Fibroblast of the aortic adventitia (primary cell): ENCODE measurements at places on chromosomes 7 and 10. TPM values are rescaled to one million over a fixed set of nuclear protein-coding genes. Genes with fewer than 3 reads are reported as not detected.

Gene TDRD1
- 0.25 and 0.45 TPM in 2 replicates for total RNA-seq

GRCh38 chr10:35874311-35875015 lies 232.4 kb upstream of the FZD8 start:
- DNase-seq, result no peak

- DNase-seq, result no peak
These were observed 94.3 kb downstream of the DLG5 start for GRCh38 chr10:77832238-77832637.

DNA sequence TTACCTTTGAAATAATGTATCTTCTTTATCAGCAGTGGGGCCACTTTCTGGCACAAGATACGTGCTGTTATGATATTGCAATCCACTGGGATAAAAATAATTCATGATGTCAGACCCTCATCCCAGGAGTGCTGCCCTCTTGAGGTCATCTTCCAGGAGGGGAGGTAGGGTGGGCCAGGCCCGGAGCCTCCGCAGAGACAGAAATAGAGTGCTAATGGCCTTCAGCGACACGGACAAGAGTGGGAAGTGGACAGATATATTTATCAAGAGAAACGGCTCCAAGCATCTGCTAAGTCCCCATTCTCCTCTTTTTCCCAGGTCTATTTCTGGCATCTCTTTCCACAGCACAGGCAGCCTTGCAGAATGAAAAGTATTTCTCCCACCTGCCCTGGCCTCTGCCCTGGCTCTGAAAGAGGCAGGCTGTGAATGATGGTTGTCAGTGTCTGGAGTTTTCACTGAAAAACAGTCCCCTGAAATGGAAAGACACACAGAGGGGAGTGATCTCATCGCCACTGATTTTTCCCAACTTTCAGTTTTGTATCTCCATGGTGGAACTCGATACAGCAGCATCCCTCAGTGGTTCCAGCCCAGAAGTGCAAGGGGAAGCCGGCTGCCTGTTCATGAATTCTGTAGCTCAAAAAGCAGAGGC lies 251.7 kb upstream of the MYO3A start:
- peak; percentile 52 for DNase-seq

Gene MYL10
- total RNA-seq, result not detected in 2 replicates

GRCh38 chr10:105146436-105146835 lies 505.3 kb downstream of the SORCS3 start:
- peak; percentile 35 for DNase-seq

GRCh38 chr7:136259074-136259473 lies 281.9 kb upstream of the MTPN start:
- DNase-seq, result no peak

Gene SLC13A1
- not detected in 2 replicates for total RNA-seq

- DNase-seq, result no peak
These were observed 687 bp upstream of the ARMC3 start for GRCh38 chr10:22927166-22927565.

GRCh38 chr7:44284216-44284615 lies 41.2 kb downstream of the CAMK2B start:
- DNase-seq, result no peak

DNA sequence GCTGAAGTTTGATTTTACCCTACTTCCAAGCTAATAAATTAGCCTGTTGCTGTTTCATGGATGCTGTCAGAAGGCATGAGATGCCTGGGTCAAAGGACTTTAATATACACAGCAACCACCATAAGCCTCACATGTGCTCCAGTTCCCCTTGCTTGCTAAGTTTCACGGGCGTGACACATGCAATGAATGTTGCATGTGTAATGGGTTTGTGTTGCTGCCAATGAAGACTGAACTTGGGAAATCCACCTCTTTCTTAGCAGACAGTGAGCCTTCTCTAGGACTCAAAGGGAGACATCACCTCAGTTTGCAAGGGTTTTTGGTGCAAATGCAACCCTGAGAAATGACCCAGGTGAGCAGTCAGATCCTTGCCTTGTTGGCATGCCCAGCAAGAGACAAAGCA lies 505.5 kb upstream of the PODXL start:
- DNase-seq, result peak; percentile 64

- no peak for DNase-seq
These were observed 88.7 kb downstream of the COBL start for GRCh38 chr7:51227861-51228260.

- peak; percentile 63 for DNase-seq
These were observed 1.5 kb upstream of the RALA start for GRCh38 chr7:39621784-39622411.

DNA sequence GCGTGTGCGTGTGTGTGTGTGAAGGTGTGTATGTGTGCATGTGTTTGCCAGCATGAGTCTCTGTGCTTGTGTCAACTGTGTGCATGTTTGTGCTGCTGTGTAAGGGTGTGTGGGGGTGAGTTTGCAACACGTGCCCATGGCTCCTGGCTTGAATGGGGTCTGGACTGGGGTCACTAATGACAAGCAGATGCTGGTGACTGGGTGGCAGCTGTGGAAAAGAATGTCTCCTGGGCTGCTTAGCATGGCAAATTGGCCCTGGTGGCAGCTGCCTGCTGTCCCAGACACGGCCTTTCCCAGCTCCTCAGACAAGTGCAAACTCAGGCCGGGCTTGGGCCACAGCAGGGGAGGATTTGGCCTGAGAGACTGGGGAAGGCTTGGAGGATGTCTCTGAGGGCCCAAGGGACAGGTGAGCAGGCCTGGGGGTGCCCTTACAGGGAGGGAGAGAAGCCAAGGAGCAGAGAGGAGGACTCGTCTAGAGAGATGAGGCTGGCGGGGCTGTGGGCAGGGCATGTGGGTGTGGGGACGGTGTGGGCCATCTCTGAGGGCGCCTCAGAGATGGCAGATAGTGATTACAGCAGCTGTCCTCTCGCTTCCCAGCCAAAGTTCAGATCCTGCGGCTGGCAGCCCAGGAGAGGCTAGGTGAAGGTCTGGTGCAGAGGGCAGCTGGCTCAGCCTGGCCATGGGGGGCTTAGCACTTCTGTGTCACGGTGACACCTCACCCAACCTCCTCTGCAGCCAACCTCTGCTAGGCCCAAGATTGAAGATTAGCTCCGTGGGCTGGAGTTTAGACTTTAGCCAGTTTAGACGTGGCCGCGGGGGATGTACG lies 1.5 kb downstream of the AQP1 start:
- DNase-seq, result no peak

- no peak for DNase-seq
These were observed 313.2 kb downstream of the PRPF18 start for GRCh38 chr10:13899941-13900340.

Gene FAM13C
- 3.3 and 9.1 TPM in 2 replicates for total RNA-seq

Gene PRPS1L1
- not detected in 2 replicates for total RNA-seq

Gene THSD7A
- 0.49 and 2.5 TPM in 2 replicates for total RNA-seq

- no peak for DNase-seq
These were observed 587.3 kb downstream of the DNAJB6 start for GRCh38 chr7:157923903-157924630.

Gene FGFR2
- total RNA-seq, result not detected in 2 replicates

- peak; percentile 88 for DNase-seq
These were observed at the start of gene EBF3 for GRCh38 chr10:129963641-129964501. Gene EBF3 (minus strand): TSS chr10:129964274. CDS start chr10:129963768, 506 bp downstream.

- no peak for DNase-seq
These were observed 79.1 kb upstream of the HECW1 start for GRCh38 chr7:43033369-43033768.

Gene ICA1
- 0.45 and 1.1 TPM in 2 replicates for total RNA-seq

Gene CABCOCO1
- total RNA-seq, result 3.4 and 6.2 TPM in 2 replicates

Gene SYNPO2L
- not detected in 2 replicates for total RNA-seq

Gene LRRC61
- total RNA-seq, result 0.09 and 2.2 TPM in 2 replicates

GRCh38 chr10:88440541-88440940 lies 142.6 kb downstream of the RNLS start:
- DNase-seq, result no peak

Gene PLEKHS1
- not detected in 2 replicates for total RNA-seq

- DNase-seq, result no peak
These were observed 1163.8 kb downstream of the SORCS1 start for GRCh38 chr10:106000721-106001120.

- peak; percentile 58 for DNase-seq
These were observed 33.4 kb downstream of the PTPN12 start for GRCh38 chr7:77570330-77571011.

DNA sequence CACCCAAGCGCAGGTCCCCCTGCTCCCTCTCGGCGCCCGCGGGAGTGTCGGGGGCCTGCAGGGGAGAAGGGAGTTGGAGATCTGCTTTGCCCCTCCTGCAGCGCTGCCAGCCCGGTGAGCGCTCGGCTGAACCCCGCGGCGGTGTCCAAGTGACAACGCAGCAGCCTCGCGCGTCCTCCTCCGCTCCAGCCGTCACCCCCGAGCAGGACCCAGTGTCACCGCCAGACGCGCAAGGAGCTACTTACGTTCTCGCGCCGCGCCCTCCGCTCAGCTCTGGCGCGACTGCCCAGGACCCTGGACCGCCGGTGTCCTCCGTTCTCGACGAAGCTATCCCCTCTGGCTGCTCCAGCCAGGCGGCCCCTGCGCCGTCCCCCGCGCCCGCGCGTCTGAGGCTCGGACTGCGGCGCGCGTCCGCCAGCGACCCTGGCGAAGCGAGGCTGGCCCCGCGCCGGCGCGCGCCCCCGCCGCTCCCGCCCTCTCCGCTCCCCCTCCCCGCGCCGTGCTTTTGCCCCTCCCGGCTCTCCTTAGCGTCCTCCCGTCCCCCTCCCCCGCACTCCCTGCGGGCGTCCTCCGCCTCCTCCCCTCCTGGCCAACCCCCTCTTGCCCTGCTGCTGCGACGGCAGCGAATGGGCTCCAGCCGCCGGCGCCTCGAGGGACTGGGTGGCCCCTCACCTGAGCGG lies at the start of gene NRCAM:
Gene NRCAM (minus strand): TSS at position 439 of the 680 bp plus-strand sequence. CDS start 216,372 bp downstream, outside the sequence.
- no peak for DNase-seq

DNA sequence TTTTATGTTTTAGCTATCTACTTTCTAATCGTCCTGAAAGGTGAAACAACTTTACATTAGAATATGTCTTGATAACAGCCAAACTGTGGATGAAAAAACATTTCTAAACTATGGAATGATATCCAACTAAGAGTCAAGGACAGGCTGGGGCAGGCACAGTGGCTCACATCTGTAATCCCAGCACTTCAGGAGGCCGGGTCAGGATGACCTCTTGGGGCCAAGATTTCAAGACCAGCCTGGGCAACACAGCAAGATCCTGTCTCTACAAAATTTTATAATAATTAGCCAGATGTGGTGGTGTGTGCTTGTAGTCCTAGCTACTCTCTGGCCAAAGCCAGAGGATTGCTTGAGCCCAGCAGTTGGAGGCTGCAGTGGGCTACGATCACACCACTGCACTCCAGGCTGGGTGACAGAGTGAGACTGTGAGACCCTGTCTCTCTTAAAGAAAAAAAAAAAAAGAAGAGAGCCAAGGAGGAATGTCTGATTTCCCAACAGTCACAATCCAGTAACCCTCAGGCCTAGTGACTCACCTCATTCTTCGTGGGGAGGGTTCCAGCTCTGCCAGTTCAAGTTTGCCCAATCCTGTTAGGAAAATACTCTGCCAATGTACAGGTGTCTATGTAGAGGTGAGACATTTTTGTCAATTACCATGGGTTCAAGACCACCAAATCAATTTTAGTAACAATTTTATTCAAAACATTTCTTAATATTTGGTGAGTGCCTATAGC lies 14.6 kb upstream of the FZD1 start:
- DNase-seq, result peak; percentile 68

Gene AS3MT
- 2.9 and 7.0 TPM in 2 replicates for total RNA-seq

DNA sequence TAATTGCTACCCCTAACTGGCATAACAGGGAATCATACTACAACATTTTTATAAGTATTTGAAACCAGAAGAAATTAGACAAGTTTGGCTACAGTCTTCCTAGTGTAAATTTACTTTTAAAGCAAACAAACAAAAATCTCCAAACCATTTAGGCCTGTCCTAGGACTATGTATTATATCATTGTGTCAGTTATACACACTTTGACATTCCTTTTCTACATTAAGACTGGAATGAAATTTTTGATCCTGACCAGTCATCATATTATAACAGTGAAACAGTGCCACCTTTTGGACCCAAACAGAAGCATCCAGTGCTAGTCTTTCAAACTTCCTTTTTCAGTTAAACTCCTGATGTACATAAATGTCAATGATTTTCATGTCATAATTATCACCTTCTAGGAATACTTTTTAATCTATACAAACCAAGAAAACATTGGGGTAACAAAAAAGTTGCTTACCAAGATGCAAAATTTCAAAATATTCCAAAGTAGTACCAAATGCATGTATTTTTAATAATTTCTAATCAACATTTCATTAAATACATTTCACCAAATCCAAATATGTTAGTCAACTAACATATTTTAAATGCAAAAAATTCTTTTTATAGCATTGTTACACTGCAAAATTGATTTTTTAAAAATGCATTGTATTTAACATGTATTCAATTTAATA lies 75.7 kb downstream of the IMMP2L start:
- peak; percentile 78 for DNase-seq

GRCh38 chr7:88001744-88002530 lies 67.9 kb downstream of the ADAM22 start:
- no peak for DNase-seq

DNA sequence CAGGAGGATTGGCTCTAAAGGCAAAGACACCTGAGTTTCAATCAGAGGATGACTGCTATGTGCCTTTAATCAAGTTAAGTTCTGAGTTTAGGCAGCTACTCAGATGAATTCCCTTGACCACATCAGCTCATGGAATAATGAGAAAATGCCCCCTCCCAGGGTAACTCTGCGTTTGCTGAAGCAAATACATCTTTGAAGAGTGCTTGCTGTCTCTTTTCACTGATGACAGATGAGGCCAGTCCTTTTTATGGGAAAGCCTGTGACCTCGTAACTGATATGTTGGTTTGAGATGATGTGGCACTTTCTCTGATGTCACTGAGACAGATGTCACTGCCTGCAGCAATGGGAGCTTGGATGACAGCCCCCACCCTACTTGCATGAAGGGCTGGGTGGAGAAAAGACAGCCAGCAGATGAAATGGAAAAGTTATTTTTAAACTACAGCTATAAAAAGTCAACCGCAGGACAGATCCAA lies 43.7 kb upstream of the DGKI start:
- no peak for DNase-seq

- no peak for DNase-seq
These were observed 24.1 kb downstream of the OAT start for GRCh38 chr10:124394583-124394982.

GRCh38 chr7:142671506-142671905 lies 77.8 kb upstream of the PRSS1 start:
- no peak for DNase-seq

GRCh38 chr7:69199661-69200060 lies 398.6 kb upstream of the AUTS2 start:
- no peak for DNase-seq

Gene CCL24
- not detected in 2 replicates for total RNA-seq

GRCh38 chr7:25495342-25496250 lies 267.3 kb upstream of the NPVF start:
- no peak for DNase-seq

GRCh38 chr10:131656431-131656841 lies 244.4 kb upstream of the PPP2R2D start:
- no peak for DNase-seq

GRCh38 chr7:50782375-50783208 lies at the start of gene GRB10:
Gene GRB10 (minus strand): TSS chr7:50782896. CDS start chr7:50732322, 50,574 bp downstream.
- no peak for DNase-seq

- DNase-seq, result no peak
These were observed 32.1 kb downstream of the LRRC27 start for GRCh38 chr10:132363921-132364593.

GRCh38 chr7:36387435-36388231 lies 2.0 kb upstream of the ANLN start:
- DNase-seq, result no peak
